ENCODE measurements at places on chromosomes 3 and 15. TPM values are rescaled to one million over a fixed set of nuclear protein-coding genes. Genes with fewer than 3 reads are reported as not detected.

The SPTBN5 gene
- 6.0 TPM for total RNA-seq

The SLC22A13 gene
- total RNA-seq: 0.85 TPM

The ABHD6 gene
- 5.0 TPM for total RNA-seq

The STX19 gene
- total RNA-seq: not detected

The UQCRC1 gene
- 139 TPM for total RNA-seq

The DUOXA2 gene
- total RNA-seq: not detected

The THOC7 gene
- 35.8 TPM for total RNA-seq

The TRIM71 gene
- total RNA-seq: 0.05 TPM

The VEPH1 gene
- total RNA-seq: 0.60 TPM

The SNTN gene
- total RNA-seq: not detected
